ENCODE measurements at places on chromosomes 2 and 18.
A peak's percentile ranks its signal among the peaks of the same experiment; 100 is the strongest.

DNA sequence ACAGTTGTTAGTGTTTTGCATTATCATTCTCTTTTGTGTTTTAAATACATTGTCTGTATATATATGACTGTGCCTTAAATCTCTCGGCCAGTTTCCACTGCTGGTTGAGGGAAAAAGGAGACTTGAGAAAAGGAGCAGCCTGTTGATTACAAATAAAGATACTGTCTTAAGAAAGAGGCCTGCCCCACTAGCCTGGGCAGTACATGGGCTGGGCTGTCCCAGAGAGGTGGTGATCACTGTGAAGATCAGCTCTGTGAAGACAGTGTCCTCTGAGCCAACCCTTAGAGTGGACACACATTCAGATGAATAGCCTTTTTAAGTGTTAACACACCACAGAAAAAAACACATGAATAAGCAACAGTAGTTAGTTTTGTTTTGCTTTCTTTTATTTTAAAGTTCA, 10.0 kb upstream of the OTX1 start:
- 0 out of 2 replicates have a peak, but pooled peaks cover 4% of the 10 kb centered on the region for H3K4me1 ChIP-seq
- H3K36me3 ChIP-seq: peaks cover 2% of the 10 kb centered on the region
- no peak overlapping the region for H3K4me3 ChIP-seq

- H3K36me3 ChIP-seq: no peaks in the 10 kb centered on the region
- peaks cover 8% of the 10 kb centered on the region for H3K4me1 ChIP-seq
- H3K27me3 ChIP-seq: no peaks in the 10 kb centered on the region
- H3K4me3 ChIP-seq: no peak overlapping the region
- H3K27ac ChIP-seq: no peak overlapping the region
Observed at GRCh38 chr2:168005586-168005985, 241.8 kb downstream of the STK39 start.

GRCh38 chr2:81858998-81859397, 1554.4 kb upstream of the LRRTM1 start:
- H3K4me1 ChIP-seq: no peaks in the 10 kb centered on the region
- no peaks in the 10 kb centered on the region for H3K27me3 ChIP-seq
- H3K36me3 ChIP-seq: no peaks in the 10 kb centered on the region
- no peak overlapping the region for H3K27ac ChIP-seq
- no peak for DNase-seq

DNA sequence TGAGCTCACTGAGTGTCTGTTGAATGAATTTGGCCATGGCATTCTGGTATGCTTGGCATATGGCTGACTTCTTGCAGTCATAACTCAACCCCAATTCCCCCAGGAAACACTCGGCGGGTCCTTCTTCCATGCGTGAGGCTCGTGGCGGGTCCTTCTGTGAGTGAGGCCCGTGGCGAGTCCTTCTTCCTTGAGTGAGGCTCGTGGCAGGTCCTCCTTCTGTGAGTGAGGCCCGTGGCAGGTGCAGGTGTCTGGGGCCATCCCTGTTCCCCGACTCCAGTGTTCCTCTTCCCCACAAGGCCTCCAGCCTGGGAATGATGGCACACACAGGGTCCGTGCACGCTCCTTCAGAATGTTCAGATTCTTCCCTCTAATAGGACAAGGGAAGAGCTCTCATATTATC, 169.0 kb downstream of the EIPR1 start:
- peaks cover 9% of the 10 kb centered on the region for H3K4me1 ChIP-seq
- H3K27ac ChIP-seq: no peak overlapping the region
- no peaks in the 10 kb centered on the region for H3K27me3 ChIP-seq
- H3K36me3 ChIP-seq: no peaks in the 10 kb centered on the region
- no peak for DNase-seq
- H3K4me3 ChIP-seq: no peak overlapping the region

GRCh38 chr2:180077295-180077906, 70.3 kb upstream of the CWC22 start:
- H3K27ac ChIP-seq: no peak overlapping the region
- DNase-seq: no peak
- H3K36me3 ChIP-seq: no peaks in the 10 kb centered on the region
- H3K4me3 ChIP-seq: no peak overlapping the region

- H3K27ac ChIP-seq: 0 out of 2 replicates have a peak overlapping the region, but pooled peaks have one; percentile 15
- no peaks in the 10 kb centered on the region for H3K36me3 ChIP-seq
- H3K27me3 ChIP-seq: no peaks in the 10 kb centered on the region
Observed at GRCh38 chr2:209074711-209075110, 349.1 kb upstream of the MAP2 start.

DNA sequence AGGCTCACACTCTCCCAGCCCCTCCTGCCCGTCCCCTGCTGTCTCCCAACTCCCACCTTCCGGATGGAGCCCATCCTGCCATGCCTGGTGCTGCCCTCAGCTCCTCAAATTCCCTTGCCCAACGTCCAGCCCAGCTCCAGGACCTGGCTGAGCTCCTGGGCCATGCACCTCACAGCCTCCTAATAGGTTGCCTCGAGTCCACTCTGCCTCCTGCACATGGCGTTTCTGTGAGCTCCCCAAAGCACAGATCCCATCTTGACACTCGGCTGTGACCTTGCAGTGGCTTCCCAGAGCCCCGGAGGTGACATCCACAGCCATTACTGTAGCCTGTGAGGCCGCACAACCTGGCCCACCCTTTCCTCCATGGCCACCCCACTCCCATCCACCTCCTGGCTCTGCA, 191.9 kb upstream of the SALL3 start:
- no peaks in the 10 kb centered on the region for H3K36me3 ChIP-seq
- H3K4me3 ChIP-seq: no peak overlapping the region
- H3K4me1 ChIP-seq: no peaks in the 10 kb centered on the region

All from SJCRH30 (cell line).